ENCODE measurements at places on chromosomes 5 and 9.

- ATAC-seq, result no peak
Observed at GRCh38 chr5:1763960-1764605, 35.6 kb downstream of the MRPL36 start.

DNA sequence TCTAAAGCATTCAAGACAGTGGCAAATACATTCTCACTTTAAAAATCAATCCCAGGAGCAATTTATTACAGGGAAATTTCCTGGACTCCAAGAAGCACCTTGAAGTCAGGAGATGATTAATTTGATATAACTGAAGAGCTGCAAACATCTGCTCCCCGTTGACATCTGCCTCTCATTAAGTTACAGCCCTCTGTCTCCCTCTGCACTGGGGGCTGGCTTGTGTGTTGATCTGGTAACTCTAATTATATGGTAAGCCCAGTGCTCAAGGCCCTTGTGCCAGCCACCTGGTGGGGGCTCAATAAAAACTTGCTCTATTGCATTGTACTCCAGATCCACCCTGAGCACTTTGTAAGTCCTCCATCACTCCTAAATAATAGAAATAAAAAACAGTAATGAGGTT is 131.1 kb upstream of the ZNF462 start:
- ATAC-seq, result no peak

DNA sequence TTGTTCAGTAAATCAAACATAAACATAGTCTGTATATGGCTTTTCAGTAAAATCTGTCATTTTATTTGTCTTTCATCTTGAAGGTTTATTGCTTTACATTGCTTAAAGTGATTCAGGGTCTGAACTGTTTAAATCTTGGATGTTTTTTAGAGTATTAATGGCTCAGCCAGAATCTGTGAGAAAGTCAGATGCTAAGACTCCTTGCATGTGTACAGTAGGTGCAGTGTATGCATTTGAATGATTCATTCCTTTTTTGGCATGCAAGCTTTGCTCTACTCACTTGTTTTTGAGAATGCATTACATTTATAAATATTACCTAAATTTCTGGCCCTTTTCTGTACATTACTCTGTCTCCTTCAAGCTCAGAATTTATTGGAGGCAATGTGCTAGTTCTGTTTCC is 271.0 kb upstream of the RIOK2 start:
- no peak for ATAC-seq

DNA sequence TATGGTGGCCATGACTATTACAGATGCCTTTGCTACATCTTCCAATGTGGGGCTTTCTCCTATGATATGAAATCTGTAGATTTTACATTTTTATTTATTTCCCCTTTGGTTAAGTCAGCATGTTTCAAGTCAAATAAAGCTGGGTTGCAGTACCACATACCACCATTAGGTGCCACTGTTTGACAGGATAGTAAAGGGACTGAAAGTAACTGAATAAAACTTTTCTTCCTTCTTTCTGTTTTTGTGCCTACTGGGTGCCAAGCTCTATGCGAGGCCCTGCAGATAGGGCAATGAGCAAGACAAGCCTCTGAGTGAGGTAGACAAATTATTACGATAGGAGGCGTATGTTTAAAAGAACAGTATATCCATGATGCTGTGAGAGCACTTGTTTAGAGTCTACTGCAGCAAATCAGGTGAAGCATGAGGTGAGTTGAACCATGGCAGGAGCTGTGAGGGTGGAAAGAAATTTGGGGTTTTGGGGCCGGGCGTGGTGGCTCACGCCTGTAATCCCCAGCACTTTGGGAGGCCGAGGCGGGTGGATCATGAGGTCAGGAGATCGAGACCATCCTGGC is 64.8 kb downstream of the GDNF start:
- ATAC-seq, result no peak

DNA sequence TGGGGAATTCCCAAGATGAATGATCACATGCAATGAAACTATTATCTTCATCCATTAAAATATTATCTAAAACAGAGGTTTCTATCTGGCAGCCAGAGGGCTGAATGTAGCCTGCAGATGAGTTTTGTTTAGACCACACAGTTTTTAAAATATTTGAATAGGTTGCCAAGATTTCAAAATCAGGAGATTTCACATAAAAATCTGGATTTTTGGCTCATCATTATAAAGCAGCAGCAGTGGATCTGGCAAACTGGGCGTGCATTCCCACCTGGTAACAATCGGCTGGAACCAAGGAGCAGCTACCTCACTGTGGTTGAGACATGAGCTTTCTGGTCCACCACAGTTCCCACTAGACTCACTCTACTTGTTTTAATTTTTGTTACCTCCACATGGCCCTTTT is 155.1 kb downstream of the BNC2 start:
- ATAC-seq, result peak; percentile 79

GRCh38 chr5:178368274-178368673 is 135.7 kb upstream of the PHYKPL start:
- no peak for ATAC-seq

DNA sequence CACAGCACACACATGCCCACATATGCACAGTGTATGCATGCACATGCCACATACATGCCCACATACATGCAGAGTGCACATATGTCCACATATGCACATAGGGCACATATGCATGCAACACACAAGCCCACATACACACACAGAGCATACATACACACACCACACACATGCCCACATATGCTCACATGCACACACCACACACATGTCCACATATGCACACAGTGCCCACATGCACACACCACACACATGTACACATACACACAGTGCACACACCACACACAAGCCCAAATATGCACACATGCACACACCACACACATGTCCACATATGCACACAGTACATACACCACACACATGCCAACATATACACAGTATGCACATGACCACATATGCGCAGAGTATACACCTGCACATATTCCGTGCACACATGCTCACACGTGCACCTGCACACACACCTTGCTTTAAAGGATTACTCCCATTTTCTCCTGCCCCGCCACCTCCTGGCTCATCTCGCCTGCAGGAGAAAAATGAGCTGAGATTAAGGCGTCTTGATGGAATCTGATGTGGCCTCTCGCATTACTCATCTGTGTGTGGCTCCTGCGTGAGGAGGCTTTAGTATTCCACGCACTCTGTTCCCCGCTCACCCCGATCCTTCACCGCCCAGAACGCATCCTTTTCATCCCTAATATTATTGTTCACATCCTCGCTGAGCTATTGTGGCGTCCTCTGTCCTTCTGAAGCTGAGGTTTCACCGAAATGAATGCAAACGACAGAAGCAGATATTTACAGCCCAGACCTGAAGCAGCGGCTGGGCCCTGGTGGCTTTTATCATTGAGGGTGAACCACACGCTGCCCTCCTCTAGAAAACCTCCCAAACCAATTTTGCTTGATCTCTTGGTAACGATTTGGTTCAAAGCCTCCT is 182.7 kb downstream of the OLFM1 start:
- no peak for ATAC-seq

GRCh38 chr5:175347027-175347426 is 97.0 kb downstream of the DRD1 start:
- ATAC-seq, result no peak

GRCh38 chr5:123180676-123181393 is 91.8 kb downstream of the PRDM6 start:
- ATAC-seq, result no peak

GRCh38 chr5:78387468-78388153 is 27.2 kb downstream of the SCAMP1 start:
- ATAC-seq, result no peak

DNA sequence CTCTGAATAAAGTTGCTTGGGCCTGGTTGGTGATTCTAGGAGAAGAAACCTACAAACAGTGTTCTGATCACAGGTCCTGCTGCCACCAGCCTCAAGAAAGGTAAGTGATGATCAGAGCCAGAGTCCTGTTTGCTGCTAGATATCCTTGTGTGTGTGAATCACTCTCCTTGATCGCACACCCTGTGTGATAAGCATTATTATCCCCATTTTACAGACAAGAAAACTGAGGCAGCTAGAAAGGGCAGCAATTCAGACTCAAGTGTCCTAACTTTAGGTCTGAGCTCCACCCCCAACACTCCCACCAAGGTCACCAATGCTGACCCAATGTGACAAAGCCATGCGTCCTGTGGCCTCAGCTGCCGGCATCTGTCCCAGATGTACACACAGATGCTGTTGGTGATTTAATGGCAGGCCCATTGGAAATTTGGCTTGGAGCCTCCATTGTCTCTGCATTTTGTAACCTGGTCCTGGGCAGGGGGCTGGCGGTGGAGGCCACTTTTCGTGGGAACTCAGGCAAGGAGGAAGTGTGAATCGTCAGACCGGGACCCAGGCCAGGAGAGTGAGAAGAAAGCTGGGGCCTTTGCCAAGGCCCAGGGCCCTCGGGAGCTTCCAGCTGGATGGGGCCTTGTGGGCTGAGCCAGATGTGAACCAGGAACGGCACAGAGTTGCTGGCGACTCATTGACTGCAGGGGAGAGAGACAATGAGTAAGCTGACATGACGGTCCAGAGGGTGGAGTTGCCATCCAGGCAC is 29.8 kb upstream of the GGTA1 start:
- peak; percentile 93 for ATAC-seq

- ATAC-seq, result no peak
Observed at GRCh38 chr9:22240619-22241018, 206.0 kb upstream of the DMRTA1 start.

DNA sequence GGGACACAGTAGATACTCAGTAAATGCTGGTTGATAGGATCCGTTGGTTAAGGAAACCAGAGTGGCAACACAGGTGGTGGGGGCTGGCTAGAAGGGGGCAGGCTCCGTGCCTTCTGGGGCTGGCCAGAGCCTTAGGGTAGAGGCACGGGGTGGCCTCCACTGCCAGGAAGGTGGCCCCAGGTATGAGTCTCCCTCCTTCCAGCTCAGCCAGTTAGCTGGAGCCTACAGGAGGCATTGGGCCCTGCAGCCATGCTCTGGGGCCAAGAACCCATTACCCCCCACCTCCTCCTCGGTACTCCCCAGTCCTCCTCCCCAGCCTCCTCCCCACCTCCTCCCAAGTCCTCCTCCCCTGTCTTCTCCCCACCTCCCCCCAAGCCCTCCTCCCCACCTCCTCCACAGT is 27.7 kb downstream of the CXXC5 start:
- ATAC-seq, result no peak

DNA sequence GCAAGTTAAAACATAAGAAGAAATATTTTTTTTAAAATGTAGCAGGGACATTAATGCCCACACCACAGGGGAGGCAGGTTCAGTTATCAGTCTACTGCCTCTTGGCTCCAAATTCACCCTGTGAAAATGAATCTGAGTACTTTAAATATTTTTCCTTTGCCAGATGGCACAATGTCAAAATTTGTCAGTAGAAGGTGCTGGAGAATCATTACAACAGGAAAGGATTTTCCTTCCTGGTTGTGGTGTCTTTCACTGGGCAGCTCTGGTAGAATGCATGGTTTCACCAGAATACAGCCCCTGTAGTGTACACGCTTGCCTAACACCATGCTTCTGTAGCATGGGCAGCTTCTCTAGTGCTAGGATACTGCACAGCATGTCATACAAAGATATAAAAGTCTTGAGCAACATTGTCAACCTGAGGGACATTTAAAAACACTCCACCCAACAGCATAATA is 9.7 kb upstream of the SREK1 start:
- no peak for ATAC-seq

DNA sequence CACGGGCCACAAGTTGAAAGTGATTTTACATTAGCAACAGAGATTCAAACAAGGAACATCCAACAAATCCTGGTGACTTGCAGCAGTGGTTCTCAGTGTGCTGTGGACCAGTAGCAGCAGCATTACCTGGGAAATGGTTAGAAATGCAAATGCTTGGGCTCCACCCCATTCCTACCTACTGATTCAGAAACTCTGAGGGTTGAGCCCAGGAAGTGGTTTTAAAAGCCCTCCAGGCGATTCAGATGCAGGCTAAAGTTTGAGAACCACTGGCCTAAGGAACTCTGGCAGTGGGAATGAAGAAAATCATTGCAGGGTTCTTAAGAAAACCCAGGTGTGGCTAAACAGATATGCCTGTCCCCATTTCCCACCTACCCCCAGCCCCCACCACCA is 398.8 kb downstream of the ENC1 start:
- no peak for ATAC-seq

DNA sequence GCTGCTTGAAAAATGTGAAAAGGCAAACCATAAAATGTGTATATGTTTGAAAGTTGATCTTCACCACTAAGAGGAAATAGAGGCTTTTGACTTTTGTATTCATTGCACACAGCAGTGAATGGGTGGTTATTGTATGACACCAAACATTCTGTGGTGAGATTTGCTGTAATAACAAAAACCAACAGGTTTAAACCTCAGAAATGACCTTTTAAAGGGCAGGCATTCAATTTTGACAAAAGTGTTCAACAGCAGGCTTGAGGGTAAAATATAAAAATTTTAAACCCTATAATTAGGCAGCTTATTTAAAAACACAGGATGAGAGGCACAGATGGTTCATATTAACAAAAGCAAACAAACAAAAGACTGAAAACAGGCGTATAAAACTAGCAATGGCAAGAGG is 128.1 kb upstream of the NUDT12 start:
- no peak for ATAC-seq

DNA sequence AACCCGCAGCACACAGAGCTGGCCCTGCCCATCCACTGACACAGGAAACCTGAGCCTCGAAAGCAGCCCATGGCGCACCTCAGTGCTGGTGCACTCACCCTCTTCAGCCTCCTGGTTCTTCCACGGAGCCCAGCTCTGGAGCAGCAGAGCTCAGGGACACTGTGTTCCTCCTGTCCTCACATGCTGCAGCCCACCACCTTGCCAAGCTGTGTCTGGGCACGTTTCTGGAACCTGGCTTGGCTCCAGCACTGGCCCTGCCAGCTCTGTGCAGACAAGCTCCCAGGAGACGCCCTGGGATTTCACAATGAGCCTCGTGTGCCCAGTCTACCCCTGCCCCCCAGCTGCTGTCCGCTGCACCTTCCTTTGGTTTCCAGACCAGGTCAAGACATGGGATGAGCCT is 119.5 kb downstream of the SYK start:
- peak; percentile 93 for ATAC-seq

DNA sequence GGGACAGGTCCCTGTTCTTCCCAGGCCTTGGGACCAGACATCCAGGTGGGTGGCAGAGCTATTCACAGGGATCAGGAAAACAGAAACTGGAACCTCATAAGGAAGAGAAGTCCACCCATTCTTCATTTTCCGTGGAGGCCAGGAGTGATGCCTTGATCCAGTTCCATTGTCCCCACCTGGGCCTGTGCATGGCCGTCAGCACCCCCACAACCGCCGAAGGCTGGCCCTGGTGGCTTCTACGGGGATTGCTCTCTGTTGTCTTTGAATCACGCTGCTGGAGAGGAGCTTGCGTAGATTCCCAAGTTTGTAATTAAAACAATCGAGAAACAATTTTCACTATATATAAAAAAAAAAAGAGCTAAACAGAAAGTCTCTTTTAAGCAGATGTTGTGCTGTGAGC is 134.4 kb downstream of the MVB12B start:
- no peak for ATAC-seq

Data from gastroesophageal sphincter (tissue), 4 donors.